ENCODE measurements at places on chromosomes 7 and 10.

- no peak for DNase-seq
These were observed 137.3 kb downstream of the ELMO1 start for GRCh38 chr7:37311355-37311754.

- no peak for DNase-seq
These were observed 90.1 kb downstream of the PIP4K2A start for GRCh38 chr10:22624287-22624738.

GRCh38 chr7:90817846-90818245, 221.7 kb downstream of the CDK14 start:
- no peak for DNase-seq

GRCh38 chr7:71424166-71425035, 292.5 kb downstream of the GALNT17 start:
- DNase-seq: no peak

DNA sequence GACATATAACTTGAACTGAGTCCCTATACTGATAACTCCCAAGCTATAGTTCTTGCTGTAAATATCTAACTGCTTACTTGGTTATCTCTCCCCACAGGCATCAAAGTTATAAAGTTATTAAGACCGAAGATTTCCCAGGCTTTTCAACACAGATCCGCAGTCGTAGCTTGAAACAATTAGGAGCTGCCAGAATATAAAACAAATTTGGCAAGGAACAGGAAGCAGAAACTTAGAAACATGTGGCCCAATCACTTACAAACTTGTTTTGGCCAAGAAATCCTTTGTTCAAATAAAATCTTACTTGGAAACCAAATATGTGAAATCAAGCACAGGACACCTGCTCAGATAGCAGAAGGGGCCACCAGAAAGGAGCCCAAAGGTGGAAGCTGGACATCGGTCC, 9.0 kb downstream of the SLC16A12 start:
- no peak for DNase-seq

- no peak for DNase-seq
These were observed 7.9 kb upstream of the ATE1 start for GRCh38 chr10:121935702-121936101.

GRCh38 chr10:94343151-94343550, 19.6 kb downstream of the NOC3L start:
- no peak for DNase-seq

GRCh38 chr7:91243591-91244301, 20.5 kb upstream of the FZD1 start:
- DNase-seq: no peak

DNA sequence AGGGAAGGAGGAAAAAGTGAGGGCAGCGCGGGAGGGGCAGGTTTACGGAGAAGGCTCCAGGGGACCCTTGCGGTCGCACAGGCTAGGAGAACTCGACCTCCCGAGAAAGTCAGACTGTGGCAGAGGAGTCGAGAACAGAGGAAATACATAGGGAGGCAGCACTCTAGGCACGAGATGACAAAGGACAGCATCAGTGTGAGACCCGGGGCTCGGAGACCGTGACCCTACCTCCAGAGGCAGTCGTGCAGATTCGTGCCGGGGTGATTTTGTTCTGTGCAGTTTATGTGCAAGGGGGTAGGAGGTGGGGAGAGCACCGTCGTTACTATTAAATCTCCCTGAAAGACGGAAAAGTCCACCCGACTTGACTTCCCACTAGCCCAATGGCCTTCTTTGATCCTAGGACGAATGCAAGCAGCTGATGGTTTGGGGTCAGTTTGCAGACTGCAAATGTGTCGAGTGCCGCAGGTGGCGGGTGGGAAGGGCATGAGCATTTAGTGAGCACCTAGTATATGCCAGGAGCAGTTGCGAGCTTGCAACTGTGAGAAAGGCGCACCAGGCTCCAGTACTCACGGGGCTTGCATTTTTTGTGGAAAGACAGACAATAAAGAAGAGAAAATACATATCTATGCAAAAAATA, 674 bp upstream of the OSBPL3 start:
- no peak for DNase-seq

DNA sequence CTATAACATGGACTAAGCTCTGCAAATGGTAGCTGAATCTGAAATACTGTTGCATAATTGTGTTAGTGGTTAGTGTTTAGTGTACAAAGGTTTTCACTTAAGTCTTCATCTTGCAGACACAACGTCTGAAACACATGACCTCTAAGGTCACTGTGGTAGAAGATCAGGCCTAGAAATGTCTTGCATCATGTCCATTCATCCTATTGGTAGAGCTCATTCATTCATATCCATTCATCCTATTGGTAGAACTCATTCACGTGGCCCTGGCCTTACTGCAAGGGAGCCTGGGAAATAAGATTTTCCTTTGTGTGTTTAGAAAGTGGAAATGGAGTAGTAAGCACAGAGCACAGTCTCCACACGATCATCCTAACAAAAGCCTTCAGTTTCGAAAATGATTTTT, 485.8 kb downstream of the PLXNA4 start:
- DNase-seq: no peak

DNA sequence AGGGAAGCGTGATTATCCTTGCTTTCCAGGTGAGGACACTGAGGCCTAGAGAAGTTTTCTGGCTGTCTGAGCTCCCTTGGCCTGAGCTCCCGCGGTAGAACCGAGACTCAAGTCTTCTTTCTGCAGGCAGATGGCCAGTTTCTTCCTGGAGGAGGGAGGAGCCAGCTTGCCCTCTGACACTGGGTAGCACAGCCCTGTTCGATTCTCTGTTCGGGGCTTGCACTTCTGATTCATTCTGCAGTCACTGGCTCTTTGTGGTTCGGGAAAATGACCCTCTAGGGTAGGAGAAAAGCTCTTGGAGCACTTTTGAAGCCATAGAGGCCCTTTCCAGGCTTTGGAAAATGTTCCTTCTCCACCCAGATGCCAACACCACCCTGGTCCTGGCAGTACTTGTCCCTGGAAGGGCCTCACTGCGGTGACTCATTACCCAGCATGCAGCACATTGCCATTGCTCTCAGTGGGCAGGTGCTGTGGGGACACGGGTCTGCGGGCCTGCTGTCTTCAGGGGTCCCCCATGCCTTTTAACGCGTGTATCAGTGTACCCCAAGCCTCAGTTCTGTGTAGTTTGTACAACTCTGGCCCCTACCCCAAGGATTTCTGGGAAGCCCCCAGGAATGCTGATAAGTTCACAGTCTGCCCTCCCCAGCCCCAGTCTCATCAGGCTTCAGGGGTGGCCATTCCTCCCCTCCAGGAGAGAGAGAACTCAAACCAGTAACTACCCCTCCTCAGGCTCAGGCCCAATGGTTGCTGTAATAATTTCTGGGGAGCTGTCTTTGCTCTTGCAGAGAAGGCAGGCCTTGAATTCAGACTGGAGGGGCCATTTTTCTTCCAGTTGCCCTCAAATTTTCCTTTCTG, 11.9 kb downstream of the CHST3 start:
- no peak for DNase-seq

GRCh38 chr10:19947656-19948055, 131.4 kb downstream of the PLXDC2 start:
- DNase-seq: no peak
